ENCODE measurements at places on chromosomes 11 and 22.
A peak's percentile ranks its signal among the peaks of the same experiment; 100 is the strongest.

DNA sequence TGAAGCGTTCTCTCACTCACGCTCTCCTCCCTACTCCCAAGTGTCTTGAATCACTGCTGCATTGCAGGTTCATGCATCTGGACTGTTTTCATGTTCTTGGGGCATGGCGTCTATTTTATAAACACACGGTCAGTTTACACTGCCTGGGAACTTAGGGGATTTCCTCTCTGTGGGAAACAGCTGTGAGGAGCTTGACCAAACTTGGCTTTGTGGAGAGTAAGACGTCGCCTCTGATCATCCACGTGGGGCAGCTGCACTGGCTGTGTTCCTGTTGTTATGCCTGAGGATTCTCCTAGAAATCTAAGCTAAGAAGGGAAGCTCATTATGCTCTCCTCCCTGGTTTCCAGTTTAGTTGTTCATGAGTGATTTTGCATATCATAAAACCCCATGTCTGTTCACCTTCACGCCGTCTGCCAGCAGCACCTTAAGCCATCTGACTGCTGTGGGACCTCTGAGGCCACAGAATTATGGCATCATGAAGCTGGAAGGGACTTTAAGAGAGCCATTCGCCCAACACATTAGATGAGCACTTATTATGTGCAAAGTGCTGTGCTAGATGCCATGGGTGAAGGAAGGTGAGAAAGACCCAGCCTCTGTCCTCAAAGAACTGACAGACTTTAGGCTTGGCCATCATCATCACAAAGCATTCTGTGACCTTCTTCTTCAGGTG, 38.8 kb upstream of the POU2AF1 start:
- DNase-seq: no peak

DNA sequence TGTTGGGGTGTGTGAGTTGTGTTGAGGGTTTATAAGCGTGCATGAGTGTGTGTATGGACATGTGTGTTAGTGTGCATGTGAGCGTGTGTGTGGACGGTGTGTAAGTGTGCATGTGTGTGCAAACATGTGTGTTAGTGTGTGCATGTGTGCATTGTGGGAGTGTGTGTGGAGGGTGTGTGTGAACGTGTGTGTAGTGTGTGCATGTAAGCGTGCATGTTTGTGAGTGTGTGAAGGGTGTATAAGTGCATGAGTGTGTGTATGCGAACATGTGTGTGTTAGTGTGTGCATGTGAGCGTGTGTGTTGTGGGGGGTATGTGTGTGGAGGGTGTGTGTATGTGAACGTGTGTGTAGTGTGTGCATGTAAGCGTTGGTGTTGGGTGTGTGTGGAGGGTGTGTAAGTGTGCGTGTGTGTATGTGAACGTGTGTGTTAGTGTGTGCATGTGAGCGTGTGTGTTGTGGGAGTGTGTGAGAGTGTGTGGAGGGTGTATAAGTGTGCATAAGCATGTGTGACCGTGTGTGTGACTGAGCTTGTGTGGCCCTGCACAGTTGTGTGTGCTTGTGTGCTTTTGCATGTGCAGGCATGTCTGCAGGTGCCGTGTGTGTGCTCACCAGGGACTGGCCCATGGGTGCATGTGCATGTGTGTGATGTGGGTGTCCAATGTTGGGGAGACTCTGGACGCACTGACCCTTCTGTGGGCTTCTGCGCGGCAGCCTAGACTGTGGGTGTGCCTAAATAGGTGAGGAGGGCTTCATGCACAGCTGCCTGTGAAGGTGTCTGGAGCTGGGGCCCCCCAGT, 866.2 kb downstream of the TBC1D22A start:
- no peak for DNase-seq

DNA sequence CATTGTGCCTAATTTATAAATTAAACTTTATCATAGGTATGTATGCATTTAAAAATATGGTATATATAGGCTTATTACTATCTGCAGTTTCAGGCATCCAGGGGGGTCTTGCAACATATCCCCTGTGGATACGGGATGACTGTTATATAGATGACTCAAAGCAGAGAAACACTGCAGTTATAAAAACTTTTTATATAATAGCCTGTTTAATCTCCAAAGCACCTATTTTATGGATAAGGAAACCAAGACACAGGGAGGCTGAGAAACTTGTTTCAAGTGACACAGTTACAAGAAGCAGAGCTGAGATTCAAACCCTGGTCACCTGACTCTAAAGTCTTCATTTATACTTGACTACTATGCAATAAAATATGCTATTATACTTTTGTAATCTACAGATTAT, 897.7 kb downstream of the KCNA4 start:
- DNase-seq: no peak

- DNase-seq: no peak
Observed at GRCh38 chr22:44347549-44347948, 34.8 kb upstream of the SHISAL1 start.

- no peak for DNase-seq
Observed at GRCh38 chr11:15599376-15599775, 484.7 kb downstream of the INSC start.

GRCh38 chr11:99148352-99148751, 127.6 kb downstream of the CNTN5 start:
- no peak for DNase-seq

GRCh38 chr11:78048561-78048960, 15.1 kb upstream of the THRSP start:
- DNase-seq: no peak

DNA sequence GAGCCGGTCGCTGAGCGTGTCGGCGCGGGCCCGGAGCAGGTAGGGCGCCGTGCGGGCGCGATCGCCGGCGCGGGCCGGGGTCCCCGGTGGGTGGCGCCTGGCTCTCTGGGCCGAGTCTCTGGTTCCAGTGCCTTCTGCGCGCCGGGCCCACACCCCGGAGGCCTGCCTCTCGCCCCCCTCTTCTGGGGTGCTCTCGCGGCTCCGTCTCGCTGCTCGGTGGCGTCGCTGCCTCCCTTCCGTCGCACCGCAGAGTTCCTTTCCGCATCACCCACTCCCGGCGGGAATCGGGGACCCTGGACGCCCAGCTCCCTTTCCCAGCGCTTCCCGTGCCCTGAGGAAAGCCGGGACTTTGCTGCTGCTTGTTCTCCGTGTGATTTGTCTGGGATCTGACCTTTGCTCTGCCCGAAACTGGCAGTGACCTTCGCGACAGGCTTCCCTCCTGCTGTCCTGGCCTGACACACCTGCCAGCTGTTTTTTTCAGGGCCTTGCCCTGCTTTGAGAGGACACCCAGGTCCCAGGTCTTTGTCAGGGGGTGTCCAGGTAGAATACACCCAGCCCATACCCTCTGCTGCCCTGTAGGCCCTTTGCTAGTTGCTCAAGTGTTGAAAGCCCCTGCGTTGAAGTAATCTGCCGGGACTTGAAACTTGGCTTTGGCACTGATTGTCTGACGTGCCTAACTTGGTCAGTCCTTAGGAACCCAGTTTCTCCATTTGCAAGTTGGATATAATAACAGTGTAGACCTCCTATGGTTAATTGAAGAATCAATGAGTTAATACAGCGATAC, 711 bp downstream of the FDX1 start:
- DNase-seq: no peak

DNA sequence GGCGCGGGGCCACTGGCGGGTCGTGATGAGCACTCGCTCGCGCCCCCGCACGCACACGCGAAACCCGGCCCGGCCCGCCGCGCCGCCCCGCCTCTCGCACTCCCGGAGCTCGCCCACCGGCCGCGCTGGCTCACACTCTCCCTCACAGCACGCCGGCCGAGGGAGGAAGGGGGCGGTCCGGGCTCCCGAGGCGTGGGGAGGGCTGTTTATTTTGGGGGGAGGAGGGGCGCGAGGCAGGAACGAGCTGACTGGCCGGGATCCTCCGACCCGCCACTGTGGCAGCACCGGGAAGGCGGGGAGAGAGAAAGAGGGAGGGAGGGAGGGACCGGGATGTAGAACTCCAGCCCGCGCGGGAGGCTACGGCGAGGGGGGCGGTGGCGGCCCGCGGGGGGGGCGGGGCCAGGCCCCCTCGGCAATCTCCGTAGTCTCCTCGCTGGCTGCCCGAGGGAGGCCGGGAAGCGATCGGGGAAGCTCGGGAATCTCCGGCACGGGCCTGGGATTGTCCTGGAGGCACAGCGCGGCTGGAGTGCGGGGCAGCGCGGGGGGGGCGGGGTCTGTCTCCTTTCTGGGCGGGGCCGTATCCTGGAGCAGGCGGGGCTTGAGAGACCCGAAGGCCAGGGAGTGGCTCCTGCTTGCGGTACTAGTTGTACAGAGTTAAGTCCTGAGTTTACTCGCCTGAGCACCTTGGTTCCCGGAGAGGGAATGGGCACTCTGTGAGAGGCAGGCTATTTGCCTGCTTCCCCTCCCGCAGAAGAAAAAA, at the start of gene RBFOX2:
Gene RBFOX2, minus strand, starts transcription at position 179 of the 760 bp plus-strand sequence. CDS start 399 bp downstream, outside the sequence.
- peak; percentile 98 for DNase-seq

DNA sequence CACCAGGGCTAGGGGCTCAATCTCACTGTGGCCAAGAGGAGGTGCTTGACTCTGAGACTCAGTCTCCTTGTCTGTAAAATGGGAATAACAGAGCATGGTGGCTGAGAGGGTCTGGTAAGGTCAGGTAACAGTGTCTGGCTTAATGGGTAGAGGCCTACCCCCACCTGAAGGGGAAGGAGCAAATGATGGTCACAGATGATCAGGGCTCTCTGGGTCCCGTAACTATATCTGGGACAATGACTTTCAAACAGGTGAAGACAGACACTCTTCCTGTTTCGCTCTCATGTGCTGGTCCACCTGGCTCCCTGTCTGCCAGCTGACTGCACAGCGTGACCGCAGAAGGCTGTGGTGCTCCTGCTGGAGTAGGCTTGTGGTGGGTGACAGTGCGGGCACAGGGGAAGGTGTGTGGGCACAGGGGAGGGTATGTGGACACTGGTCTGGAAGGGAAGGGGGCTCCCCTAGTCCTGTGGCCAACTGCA, 4.0 kb downstream of the A4GALT start:
- no peak for DNase-seq

GRCh38 chr11:9859554-9860305, 195.9 kb downstream of the SWAP70 start:
- no peak for DNase-seq

GRCh38 chr11:108338750-108339149, 115.9 kb downstream of the ATM start:
- no peak for DNase-seq

DNA sequence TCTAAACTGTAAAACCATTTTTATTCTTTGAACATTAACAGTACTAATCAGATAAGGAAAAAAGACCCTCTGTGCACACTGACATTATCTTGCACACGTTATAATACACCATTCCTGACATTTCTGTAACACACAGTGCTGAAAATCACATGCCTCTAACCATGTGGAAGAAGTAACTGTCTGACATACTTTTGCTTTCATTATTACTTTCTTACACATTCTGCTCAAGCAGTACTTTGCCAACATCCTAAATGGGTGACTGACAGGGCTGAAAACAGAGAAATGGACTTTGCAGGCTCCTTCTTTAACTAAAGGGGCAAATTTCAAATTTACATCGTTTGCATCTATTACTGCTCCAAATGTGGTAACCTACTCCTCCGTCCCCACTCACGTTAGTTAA, 22.8 kb upstream of the TP53AIP1 start:
- DNase-seq: no peak

DNA sequence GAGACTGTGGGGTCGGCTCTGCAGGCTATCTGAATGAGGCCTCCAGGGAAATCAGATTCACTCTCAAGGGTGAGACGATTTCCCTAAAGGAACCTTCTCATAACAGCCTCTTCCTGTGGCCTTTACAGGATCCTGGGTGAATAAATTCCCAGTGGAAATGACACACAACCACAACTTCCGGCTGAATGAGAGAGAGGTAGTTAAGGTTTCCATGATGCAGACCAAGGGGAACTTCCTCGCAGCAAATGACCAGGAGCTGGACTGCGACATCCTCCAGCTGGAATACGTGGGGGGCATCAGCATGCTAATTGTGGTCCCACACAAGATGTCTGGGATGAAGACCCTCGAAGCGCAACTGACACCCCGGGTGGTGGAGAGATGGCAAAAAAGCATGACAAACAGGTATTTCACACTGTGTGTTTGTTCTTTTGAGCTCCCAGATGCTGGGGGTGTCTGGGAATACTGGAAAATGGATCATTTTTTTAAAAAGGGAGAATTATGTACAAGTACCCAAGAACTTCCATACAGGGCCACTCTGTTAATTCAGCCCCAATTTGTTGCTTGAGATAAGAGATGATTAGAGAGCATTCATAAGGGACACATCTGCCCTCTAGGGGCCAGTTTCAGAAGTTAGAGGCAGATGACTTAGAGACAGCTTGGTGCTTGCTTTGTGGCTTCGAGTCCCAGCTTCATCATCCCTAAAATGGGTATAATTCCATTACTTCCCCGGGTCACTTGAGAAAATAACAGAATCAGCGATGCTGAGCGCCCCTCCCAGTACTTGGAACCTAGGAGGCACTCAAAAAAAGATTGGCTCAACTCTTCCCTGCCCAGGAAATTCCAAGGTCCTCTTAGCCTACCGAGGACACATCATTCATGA, 10.2 kb downstream of the SERPIND1 start:
- DNase-seq: no peak

- no peak for DNase-seq
Observed at GRCh38 chr11:66133216-66133775, 63.2 kb downstream of the PACS1 start.

- DNase-seq: peak; percentile 10
Observed at GRCh38 chr11:64776875-64777274, 1.5 kb downstream of the SF1 start.

GRCh38 chr22:42326301-42326700, 55.8 kb upstream of the TCF20 start:
- DNase-seq: no peak
